ENCODE measurements at places on chromosomes 2 and 18. TPM values are rescaled to one million over a fixed set of nuclear protein-coding genes. Genes with fewer than 3 reads are reported as not detected.

CHST9 gene
- 1.3 TPM for total RNA-seq

GRCh38 chr2:132668189-132668823, 1.7 kb downstream of the LYPD1 start:
- peaks cover 17% of the 10 kb centered on the region for H3K4me1 ChIP-seq
- DNase-seq: peak; percentile 47
- H3K27me3 ChIP-seq: no peaks in the 10 kb centered on the region
- peak overlapping the region; percentile 15 for H3K27ac ChIP-seq

GRCh38 chr2:23376972-23377371, 8.0 kb upstream of the KLHL29 start:
- no peaks in the 10 kb centered on the region for H3K36me3 ChIP-seq
- H3K27me3 ChIP-seq: peaks cover 6% of the 10 kb centered on the region
- DNase-seq: peak; percentile 43
- no peak overlapping the region for H3K27ac ChIP-seq

GRCh38 chr2:26483516-26483915, 5.6 kb upstream of the OTOF start:
- peaks cover 8% of the 10 kb centered on the region for H3K27me3 ChIP-seq
- no peaks in the 10 kb centered on the region for H3K36me3 ChIP-seq
- DNase-seq: no peak
- no peak overlapping the region for H3K27ac ChIP-seq
- no peaks in the 10 kb centered on the region for H3K4me1 ChIP-seq
- H3K4me3 ChIP-seq: no peak overlapping the region

GRCh38 chr2:60549238-60549927, 4.1 kb downstream of the BCL11A start:
- peak overlapping the region; percentile 83 for H3K4me3 ChIP-seq
- no peaks in the 10 kb centered on the region for H3K4me1 ChIP-seq
- H3K27me3 ChIP-seq: no peaks in the 10 kb centered on the region
- H3K36me3 ChIP-seq: peaks cover 5% of the 10 kb centered on the region

MC2R gene
- total RNA-seq: not detected

MAPK4 gene
- total RNA-seq: not detected

Measured in astrocyte (in vitro differentiated cells and primary cell).